ENCODE measurements at places on chromosomes 11 and 22.

- no peak for DNase-seq
These were observed 162.6 kb downstream of the BUD13 start for GRCh38 chr11:116610190-116610589.

DNA sequence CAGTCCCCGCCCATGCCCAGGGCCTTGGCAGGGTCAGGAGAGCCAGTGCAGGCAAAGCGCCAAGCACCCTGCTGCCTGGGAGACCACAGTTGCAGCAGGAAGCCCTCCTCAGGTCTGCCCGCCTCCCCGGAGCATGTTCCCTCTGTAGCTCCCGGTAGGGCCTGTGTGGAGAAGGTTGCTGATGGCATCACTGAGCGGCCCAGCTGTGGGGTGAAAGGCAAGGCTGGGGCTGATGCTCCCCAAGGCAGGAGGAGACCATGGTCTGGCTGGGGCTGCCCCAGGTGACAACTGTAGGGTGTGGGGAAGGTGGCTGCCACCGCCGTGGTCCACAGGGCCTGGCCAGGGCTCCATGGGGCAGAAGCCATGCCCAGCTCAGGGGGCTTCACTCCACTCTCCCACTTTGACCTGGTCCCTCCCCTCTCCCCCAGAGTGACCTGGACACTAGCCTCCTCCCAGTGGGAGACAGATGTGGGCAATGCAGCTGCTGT, 53.0 kb downstream of the CDKN1C start:
- no peak for DNase-seq

DNA sequence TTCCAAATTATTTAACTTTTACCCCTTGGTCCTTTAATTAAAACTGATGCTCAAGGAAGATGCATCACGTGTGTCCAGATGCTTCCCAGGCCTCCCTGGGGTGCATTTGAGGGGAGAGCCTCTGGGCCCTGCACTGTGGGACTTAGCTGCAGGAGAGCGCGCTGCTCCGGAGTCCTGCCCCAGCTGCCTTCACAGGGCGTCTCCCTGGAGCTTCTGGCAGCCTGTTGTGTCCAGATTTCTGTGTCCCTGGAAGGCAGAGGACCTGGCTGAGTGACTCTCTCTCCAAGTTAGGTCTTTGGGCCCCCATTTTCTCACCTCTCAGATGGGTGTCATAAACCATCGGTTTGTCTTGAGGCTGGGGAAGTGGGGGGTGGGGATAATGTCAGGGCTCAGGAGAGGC, 3.0 kb downstream of the ARHGAP8 start:
- no peak for DNase-seq

DNA sequence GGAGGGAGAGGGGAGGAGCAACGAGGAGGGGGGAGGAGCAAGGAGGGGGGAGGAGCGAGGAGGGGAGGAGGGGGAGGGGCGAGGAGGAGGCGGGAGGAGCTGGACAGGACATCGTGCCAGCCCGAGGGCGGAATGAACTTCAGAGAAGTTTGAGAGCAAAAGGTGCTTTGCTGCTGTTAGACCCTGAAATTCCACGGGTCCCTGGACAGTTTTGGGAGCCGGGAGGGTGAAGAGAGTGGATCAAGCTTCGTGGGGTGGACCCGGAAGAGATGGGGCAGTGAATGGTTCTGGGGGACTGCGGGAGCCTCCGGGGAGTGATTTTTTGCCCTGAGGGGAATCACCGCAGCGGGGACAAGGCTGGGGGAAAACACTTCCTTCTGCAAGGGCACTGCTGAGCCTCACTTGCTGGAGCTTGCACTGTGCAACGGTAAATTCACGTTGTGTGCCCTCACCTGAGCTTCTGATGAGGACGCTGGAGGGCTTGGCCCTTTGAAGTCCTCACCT, 10.7 kb upstream of the NLRP6 start:
- DNase-seq = no peak

GRCh38 chr22:26592421-26592891, 2.5 kb upstream of the TPST2 start:
- no peak for DNase-seq

DNA sequence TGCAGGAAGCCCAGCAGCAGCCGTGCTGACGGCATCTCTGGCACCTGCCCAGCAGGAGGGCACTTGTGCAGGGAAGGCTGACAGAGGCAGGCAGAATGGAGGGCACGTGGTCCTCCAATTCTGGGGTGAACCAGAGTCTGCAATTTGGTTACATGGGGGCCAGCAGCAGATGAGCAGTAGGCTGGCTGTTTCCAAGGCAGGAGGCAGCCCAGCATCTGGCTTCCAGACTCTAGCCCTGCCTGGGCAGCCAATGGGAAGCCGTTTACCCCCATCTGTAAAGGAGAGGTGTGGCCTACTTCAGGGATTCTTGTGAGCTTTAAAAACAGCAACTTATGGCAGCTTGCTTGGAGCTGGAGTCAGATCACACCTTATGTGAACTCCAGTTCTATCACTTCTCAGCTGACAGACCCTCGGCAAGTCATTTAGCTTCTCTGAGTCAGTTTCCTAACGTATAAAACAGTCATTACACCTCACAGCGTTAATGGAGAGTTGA, 27.9 kb upstream of the RASL10A start:
- no peak for DNase-seq

GRCh38 chr11:84648471-84648870, 978.7 kb downstream of the DLG2 start:
- DNase-seq = no peak

GRCh38 chr22:27405672-27406388, 395.7 kb downstream of the MN1 start:
- DNase-seq = peak; percentile 54

GRCh38 chr11:128476729-128477128, 110.6 kb downstream of the ETS1 start:
- DNase-seq = no peak

DNA sequence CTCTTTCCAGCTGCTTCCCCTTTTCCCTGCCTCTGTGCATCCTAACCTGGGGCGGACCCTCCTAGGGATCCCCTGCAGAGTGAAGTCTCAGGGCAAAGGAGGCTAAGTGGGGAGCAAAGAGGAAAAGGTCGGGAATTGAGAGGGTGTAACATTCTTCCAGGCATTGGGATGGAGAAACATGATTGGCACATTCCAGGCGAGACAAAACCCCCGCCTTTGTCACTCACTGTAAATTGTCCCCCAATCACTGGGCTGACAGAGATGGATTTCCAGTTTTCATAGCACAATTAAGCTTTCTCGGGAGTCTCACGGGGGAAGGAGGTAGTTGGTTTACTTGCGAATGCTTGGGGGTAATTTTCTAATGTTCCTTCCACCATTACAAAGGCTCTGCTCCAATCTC, 74.9 kb downstream of the MIAT start:
- no peak for DNase-seq

DNA sequence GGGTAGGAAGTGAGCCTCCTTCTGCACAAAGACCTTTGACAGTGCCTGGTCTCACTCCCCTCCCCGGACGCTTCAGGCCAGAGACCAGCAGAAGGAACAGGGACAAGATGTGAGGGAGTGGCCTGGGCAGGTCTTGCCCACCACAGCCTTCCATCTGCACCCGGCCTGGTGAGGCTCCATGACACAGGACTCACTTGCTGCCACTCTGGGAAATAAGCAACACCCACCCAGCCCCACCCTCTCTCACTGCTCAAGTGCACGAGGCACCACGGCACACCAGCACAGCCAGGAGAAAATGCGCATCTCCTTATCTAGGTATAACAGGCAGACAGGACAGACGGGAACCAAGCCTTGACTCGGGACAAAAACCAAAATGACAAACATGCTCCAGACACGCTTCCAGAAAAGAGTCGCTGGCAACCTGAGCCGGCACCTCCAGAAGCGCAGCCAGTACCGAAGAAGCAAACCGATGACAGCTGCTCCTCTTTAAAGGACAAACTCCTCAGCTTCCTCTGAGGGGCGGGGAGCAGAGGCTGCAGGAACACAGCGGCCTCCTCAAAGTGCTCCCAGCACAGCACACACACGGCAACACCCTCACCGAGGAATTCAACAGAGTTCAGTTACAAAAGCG, 41.7 kb downstream of the BRD1 start:
- no peak for DNase-seq

GRCh38 chr11:65066805-65067291, 8.5 kb upstream of the NAALADL1 start:
- no peak for DNase-seq

DNA sequence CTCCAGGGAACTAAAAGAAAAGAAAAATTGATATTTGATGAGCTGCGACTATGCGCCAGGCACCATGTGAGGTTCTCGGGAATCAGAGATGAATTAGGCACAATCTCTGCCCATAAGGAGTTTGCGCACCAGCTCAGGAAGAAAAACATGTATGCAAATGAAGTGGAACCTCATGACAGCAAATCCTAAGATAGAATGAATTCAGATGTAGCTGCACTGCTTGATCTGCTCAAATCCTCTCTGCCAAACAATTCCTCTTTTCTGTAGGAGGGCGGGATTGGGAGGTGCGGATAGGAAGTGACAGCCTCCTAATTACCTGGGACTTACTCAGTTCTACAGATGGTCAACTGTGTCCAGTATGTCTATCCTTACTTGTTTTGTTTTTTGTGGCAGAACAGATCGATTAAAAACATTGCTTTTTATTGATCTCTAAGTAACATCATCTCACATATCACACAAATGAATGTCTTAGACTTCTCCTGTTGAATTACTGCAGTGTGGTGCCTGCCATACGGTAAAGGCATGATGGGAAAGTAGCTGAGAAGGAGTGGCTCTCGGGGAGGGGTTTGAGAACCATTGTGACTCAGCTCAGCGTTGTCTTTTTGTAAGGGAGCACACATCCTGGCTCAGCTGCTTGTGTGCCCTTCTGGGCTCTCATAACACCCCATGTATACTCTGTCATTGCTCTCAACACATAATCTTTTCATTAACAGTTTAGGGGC, 13.9 kb downstream of the CRTAM start:
- DNase-seq = no peak

DNA sequence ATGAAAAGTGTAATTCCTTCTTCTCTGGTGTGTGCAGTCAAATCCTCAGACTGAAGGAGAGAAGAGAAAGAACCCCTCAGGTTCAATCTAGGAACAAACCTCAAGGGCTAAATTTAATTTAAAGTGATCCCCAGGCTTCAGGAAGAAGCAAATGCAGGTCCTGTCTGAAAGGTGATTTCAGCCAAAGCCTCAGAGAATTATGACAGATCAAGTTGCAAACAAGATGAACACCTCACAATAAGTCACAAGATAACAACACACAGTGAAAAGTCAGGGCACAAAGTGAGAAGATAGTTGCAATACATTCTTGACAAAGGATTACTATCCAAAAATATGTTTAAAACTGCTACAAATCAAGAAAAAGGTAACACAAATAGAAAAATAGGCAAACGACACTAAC, 11.8 kb downstream of the ZP1 start:
- DNase-seq = no peak

DNA sequence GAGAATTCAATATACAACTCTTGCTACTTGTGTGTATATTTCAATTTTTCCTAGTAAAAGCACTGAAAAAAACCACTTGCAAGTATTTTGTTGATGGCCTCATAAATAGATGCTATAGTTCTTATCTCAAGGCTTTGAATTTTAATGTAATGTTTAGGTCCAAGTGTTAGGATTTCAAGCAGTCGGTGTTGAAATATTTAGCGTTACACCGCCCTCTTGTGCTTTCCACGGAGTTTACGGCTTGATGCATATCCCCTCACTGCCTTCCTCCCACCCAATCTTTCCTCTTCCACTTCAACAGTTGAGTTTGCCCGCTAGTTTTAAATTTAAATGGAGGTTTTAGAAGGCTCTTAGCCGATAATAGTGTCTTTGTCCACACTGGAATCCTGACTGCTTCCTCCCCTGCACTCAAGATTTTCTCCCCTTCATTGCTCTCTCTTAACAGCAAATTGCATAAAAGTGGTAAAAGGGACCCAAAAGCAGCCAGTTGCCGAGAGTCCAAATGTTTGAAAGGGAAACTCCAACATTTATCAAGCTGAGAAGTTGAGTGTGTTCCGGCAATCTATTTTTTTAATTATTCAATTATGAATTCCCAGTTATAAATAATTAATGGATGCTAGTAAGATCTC, 25.9 kb upstream of the HTATIP2 start:
- peak; percentile 54 for DNase-seq

DNA sequence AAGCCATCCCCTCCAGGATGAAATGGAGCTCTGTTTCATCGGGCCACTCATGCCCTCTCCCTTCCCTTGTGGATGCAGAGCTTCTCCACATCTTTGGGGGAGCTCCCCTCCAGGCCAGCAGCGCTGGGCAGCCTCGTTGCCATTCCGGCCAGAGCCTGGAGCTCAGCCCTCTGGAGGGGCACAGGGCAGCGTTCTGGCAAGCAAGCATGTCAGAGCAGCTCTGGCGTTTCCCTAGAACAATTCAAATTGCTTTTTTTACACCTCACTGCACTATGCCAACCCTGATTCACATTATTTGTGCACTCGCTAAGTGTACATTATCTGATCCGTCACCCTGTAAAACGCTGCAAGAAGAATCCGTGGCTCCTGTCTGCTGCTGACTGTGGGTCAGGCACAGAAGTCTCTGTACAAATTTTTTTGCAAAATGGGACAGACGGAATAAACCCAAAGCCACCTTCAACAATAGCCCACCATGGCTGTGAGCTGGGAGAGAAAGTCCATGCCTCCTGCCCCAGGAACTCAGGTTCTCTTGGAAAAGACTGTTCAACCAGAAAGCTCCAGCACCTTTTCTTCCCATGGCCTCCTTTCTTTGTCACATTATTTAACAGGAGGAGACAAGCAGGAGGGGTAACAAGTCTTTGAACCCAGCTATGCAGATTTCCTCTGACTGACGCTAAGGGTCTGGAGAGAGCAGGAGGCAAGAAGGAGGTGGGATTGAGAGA, 139.5 kb upstream of the CADM1 start:
- DNase-seq = no peak

DNA sequence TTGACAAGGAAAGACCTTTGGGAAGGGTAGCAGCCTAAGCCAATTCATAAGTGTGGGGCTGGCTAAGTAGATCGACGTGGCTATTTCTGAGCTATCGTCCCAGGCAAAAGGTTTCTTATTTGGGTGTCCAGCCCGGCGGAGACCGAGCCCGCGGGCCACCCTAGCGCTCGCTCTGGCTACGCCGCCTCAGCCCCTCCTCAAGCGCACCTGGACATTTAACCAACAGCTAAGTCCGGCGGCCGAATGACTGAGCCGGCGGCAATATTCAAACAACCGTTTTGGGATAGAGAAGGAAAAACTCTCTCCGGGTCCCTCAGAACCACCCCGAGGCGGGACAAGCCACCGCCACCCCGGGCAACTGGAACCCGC, 457 bp downstream of the RNF141 start:
- DNase-seq = no peak

DNA sequence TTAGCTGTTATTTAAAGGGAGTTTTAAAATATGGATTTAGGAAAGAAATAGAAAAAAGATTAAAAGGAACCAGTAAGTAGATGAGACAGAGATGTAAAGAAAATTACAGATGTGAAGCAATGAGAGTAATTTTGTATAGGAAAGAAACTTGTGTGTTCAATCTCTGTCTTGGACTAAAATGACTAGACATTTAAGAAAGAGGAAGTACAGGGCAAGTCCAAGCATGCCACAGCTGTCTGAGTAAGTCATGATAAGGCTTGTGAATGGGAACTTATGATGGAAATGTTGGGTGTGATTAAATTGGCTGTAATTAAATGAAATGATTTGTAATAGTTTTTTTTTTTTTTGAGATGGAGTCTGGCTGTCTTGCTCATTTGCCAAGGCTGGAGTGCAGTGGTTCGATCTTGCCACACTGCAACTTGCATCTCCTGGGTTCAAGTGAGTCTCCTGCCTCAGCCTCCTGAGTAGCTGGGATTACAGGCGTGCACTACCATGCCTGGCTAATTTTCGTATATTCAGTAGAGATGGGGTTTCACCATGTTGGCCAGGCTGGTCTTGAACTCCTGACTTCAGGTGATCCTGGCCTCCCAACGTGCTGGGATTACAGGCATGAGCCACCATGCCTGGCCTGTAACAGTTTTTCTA, 5.9 kb upstream of the ACY3 start:
- DNase-seq = no peak
